ENCODE measurements at places on chromosomes 2 and 18. TPM values are rescaled to one million over a fixed set of nuclear protein-coding genes. Genes with fewer than 3 reads are reported as not detected.

GRCh38 chr2:176137906-176138305, 8.4 kb downstream of the HOXD8 start:
- DNase-seq, result no peak

- no peak for DNase-seq
Observed at GRCh38 chr18:35593859-35594258, 12.3 kb downstream of the GALNT1 start.

The RAD51AP2 gene
- total RNA-seq, result not detected

DNA sequence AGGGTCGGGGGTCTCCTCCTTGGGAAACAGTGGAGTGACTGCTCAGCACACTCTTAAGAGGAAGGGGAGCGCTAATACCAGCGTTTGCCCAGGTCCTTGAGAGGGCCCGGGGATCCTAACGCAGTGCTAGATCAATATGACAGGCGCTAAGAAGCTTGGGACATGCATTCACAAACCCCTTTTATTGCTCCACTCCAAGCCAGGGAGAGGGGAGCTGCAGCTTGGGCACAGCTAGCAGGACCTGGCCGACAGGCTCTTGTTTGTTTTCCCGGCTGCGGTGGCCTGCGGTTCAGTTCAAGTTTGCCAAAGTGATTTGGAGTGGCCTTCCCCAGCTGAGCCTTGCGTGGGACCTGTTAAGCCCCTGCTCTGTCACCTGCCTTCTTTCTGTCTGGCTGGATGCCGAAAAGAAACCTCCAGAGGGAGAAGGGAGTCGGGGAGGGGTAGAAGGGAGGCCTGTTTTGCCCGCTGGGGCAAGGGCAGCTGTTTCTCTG, 152.1 kb downstream of the GLI2 start:
- no peak for DNase-seq

The SAP130 gene
- total RNA-seq, result 28.5 TPM

- DNase-seq, result no peak
Observed at GRCh38 chr2:210366675-210367080, 51.7 kb upstream of the MYL1 start.

- no peak for DNase-seq
Observed at GRCh38 chr2:60149176-60149575, 404.3 kb downstream of the BCL11A start.

DNA sequence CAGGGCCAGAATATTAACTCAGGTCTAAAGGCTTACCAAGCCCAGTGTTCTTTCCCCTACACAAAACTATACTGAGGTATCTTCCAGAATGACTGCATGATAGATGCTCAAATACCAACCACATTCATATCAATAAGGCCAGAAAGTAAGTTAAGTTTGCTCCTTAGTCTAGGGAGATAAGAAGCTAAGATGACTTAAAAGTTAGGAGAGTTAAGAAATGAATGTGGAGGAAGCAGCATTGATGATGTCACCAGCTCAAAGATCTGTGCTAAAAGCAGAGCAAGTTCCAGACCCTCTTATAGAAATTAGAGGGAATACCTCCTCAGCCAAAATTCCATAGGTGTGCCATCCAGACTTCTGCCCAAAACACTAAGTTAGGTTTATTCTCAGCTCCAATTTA, 6.1 kb downstream of the PPP4R1 start:
- DNase-seq, result no peak

The HMSD gene
- total RNA-seq, result not detected

The SLC11A1 gene
- not detected for total RNA-seq

GRCh38 chr2:84016183-84016582, 442.9 kb downstream of the SUCLG1 start:
- no peak for DNase-seq

GRCh38 chr2:42585779-42586178, 17.3 kb downstream of the MTA3 start:
- DNase-seq, result no peak

The KDSR gene
- 31.1 TPM for total RNA-seq

DNA sequence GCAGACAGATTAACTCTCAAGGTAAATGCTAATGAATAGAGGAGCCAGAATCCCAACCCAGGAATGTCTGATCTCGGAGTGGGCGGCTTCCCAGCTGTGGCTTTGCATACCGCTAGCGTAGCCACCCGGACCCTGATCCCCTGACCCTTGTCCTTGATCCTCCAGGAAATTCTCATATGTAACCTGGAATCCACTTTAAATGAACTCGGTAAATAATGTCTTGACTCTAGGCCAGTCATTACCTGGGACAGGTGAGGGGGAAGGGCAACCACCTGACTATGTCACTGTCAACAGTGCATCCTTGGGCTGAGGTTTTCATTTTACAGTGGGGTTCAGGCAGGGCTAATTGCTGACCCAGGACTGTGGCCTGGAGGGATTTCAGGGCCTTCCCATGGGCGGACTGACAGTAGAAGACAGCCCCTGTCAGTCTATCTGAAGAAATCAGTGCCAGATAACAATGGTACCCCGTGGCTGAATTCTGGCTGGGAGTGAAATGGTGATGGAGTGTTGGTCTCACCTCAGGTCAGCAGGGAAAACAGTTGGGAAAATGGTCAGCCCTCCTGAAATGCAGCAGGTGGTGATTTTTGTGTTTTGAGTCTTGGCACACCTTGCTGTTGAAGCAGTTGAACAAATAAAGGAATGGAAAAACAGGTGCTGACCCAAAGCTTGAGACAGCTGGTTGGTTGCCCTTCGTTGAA, 9.6 kb downstream of the ACKR3 start:
- no peak for DNase-seq

DNA sequence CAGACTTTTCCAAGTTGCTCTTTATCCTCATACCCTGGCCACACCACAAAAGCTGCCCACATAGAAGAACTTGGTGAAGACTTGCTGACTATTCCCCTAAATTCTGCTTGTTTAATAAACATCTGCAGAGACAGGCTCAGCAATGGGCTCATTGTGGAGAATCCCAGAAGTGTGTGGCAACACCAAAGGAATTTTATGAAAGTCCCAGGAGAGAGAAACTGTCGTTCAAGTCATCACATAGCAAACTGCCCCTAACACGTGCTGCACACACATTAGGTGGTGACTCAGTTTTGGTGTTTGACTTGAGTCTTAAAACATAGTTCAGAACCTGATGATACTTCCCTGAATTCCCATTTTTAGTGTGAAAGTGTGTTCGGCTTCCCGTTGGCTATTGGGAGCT, 38.6 kb downstream of the CYP1B1 start:
- no peak for DNase-seq

- no peak for DNase-seq
Observed at GRCh38 chr18:3653263-3653850, 203.4 kb downstream of the TGIF1 start.

The GAREM1 gene
- 8.7 TPM for total RNA-seq

- no peak for DNase-seq
Observed at GRCh38 chr2:223078482-223078881, 26.5 kb downstream of the KCNE4 start.

DNA sequence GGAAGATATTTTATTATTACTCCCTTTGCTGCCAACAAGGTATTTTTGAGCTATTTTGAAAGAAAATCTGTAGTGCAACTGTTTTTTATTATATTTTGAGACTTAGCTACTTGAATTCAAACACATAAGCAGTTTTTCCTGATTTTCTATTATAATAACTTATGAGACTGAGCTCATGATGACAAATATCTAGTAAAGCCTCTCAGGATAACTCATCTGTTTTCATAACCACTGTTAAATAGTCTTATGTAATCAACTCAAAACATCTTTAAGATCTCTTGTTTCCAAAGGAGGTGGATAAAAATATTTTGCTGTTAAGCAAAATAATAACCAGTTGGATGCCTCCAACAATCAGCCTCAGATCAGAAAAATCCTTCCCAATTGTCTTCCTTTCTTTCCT, 21.9 kb upstream of the PPP1CB start:
- DNase-seq, result no peak

DNA sequence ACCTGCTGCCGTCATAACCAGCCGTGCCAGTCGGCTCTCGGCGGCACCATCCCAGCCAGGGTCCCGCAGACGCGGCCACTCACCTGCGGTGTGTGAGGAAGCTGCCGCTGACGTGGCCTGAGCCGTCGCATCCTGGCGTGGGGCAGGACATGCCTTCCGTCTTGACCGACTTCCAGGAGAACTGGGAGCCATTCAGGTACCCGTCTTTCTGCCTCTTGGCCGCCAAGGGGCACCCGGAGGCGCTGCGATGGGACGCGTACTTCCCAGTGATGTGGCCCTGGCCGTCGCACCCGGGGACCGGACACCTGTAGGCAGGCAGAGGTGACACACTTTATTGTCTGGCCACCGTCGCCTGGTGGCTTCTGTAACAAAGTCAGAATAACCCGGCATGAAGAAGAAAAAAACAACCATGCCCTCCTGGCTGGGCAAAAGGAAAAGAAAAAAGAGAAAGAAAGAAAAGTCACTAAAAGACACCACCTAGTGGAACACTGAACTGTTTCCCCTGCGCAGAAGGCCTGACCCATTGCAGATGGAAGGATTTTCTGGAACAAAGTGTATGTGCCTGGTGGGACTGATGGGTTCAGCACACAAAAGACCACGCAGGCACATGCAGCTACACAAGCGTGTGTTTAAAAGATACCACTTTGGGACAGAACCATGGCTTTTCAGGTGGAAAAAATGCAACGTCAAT, 94.9 kb upstream of the PXDN start:
- no peak for DNase-seq

DNA sequence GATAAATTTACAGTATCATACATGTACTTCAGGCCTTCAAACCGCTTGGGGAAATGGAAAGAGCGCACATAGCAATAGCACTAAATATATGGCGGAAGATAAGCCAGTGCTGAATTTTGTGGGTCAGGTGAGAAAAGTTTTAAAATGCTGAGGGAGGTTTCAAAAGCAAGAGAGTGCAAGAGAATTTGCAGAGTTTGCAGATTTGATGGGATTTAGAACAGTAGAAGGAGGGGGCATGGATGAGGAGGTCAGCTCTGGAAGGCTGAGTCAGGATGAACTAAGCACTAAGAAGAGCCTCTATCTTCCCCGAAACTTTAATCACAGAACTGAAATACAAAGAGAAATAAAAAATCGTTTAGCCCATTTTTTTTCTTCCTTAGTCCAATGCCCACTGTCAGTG, 145.9 kb downstream of the DLGAP1 start:
- DNase-seq, result no peak

The ASXL2 gene
- total RNA-seq, result 19.9 TPM

DNA sequence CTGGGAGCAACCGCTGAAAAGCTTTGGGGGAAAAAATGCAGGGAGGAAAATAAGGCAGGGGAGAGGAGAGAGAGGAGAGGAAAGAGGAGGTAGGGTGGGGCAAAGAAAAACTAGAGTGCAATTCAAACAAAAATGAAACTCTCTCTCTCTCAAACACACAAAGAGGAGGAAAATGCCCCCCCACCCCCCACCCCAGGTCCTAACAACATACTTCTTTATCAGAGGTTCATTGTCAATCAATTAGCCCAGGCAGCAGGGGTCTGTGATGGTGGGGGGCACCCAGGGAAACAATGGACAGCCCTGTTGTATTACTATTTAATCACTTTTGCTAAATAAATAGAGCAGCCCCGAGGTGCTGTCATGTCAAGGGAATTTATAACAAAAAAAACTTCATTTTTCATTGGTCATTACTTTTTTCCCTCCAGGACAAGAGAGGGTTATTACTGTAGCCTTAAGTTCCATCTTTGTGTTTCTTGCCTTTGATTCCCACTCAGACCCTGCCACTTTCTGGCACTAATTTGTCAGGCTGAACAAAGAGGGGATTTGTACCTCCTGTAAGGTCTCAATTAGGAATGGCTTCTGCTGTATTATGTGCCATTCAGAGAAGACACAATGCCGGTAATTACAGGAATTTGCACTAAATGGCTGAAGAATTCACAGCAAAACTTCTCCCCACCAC, 55.0 kb downstream of the PLEKHM3 start:
- no peak for DNase-seq

DNA sequence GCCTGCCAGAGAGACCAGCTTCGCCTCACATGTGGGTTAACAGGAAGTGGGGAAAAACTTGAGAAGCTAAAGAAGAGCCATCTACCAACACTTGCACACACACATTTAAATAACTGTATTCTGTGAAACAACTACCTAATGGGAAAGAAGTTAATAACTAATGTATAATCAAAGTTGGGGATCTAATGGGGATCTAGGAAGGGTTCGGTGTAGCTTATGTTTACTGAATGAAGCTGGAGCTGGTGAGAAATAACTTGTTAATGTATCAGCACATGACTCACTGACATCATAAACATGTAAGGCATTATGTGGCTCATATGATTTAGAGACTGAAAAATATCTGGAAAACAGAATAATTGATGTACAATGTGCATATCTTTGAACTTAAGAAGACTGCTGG, 421.3 kb upstream of the NXPH2 start:
- no peak for DNase-seq

DNA sequence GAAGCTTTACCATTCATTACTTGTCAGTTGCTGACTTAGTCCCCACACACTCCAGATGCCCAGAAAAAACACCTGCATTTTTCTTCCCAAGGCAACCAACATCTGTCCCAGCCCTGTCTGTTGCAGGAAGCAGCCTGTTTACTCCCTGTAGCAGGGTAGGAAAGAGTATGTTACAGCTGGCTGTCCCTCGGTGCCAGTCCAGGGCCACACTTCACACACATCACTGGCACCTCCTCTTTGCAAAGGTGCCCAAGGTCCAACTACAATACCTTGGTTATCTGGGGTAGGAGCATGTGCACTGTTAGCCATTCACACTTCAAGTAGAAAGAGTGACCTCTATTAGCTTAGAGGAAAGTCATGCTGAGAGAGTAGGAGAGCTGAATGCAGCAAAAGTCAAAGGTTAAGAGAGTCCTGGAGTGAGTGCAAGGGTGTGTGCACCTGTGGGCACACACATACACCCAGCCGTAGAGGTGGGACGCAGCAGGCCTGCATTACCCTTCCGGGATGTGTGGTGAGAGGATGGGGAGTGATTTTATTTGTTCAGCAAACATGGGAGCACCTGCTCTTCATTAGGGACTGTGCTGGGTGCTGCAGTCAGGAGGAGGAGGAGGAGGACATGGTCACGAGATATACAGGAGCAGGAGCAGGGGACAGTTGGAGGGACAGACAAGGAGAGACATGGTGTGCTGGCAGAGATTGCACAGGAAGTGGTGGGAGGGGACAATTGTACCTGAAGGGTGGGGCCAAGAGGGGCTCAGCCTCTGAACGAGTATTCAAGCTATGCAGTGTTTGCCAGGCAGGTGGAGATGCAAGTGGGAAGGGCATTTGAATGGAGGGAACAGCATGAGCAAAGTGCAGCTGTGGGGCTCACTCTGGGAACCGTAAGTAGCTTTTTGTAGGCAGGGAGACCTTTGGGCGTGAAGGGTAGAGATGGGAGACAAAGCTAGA, 69.8 kb downstream of the TSN start:
- no peak for DNase-seq

GRCh38 chr2:86785456-86785855, 5.3 kb downstream of the CD8A start:
- DNase-seq, result no peak

GRCh38 chr18:27824841-27825681, 351.9 kb downstream of the CDH2 start:
- no peak for DNase-seq

DNA sequence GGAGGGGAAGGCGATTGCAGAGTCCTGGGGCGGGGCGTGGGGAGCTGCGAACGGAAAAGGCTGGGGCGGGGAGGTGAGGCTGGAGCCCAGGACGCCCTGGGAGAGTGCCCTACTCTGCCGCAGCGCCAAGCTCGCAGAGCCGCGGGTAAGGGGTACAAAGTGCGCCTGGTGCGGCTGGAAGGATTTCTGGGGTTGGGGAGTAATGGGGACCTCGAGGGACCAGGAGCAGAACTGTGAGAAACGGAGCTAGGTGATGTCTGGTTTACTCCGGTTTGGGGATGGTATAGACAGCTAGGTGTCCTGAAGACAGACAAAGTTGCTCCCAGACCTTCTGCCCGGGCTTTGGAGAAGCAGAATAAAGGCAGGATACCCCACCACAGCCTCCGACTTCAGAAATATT, 718 bp upstream of the NXPH2 start:
- DNase-seq, result no peak

All from glutamatergic neuron (in vitro differentiated cells).